Muscle of leg (tissue), 16 donors: ENCODE measurements at places on chromosomes 16 and 17. TPM values are rescaled to one million over a fixed set of nuclear protein-coding genes. Genes with fewer than 3 reads are reported as not detected.
A peak's percentile ranks its signal among the peaks of the same experiment; 100 is the strongest.

DNA sequence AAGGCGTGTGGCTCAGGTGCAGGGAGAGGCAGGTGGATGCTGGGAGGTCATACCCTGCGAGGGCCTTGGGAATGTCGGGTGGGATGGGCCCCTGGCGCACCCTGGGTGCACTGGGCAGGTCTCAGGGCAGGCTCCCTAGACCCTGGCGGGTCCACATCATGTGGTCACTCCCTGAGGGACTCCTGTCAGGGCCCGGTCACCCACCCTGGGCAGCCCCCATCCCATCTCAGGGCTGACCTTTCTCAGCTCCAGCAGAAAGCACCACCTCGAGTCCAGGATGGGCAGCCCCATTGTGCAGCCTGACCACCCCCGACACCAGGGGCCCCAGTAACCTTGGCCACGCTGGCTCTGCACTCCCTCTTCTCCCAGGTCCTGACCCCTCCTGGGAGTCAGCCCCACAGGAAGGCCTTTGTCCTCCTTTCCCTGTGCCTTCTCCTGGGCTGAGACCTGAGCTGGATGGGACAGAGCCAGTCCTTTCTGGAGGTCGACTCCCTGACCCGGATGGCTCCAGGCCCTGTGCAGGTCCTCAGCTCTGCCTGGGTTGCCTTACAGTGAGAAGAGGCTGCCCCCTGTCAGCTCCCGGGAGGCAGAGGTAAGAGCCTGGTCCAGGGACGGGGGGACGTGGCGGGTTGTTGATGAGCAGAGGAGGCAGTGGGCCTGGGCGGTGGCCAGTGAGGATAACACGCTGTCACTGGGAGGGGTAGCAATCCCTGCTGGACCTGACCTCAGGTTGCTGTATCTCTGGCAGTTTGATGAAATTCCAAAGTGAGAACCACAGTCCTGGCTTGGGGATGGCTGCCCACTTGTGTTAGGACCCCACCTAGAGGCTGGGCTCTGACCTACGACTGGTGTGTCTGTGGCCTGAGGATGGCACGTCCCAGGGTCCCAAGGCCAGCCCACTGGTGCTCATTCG lies 77.9 kb downstream of the GOSR1 start:
- DNase-seq = no peak
- H3K27me3 ChIP-seq = no peaks in the 10 kb centered on the region
- H3K36me3 ChIP-seq = no peaks in the 10 kb centered on the region
- no peaks in the 10 kb centered on the region for H3K4me1 ChIP-seq

GRCh38 chr17:81977211-81977808 lies at the start of gene ASPSCR1:
TSS of gene ASPSCR1 (plus strand) at chr17:81977629. CDS start at chr17:81977647, 18 bp downstream.
- H3K27me3 ChIP-seq = peaks cover 4% of the 10 kb centered on the region
- peak within 1 kb of the TSS; percentile 81 for H3K27ac ChIP-seq
- H3K4me3 ChIP-seq = peak within 1 kb of the TSS; percentile 82
- peak; percentile 96 for DNase-seq

GRCh38 chr17:46152423-46152822 lies 40.8 kb downstream of the KANSL1 start:
- H3K27ac ChIP-seq = no peak overlapping the region
- no peaks in the 10 kb centered on the region for H3K36me3 ChIP-seq
- no peaks in the 10 kb centered on the region for H3K27me3 ChIP-seq

DNA sequence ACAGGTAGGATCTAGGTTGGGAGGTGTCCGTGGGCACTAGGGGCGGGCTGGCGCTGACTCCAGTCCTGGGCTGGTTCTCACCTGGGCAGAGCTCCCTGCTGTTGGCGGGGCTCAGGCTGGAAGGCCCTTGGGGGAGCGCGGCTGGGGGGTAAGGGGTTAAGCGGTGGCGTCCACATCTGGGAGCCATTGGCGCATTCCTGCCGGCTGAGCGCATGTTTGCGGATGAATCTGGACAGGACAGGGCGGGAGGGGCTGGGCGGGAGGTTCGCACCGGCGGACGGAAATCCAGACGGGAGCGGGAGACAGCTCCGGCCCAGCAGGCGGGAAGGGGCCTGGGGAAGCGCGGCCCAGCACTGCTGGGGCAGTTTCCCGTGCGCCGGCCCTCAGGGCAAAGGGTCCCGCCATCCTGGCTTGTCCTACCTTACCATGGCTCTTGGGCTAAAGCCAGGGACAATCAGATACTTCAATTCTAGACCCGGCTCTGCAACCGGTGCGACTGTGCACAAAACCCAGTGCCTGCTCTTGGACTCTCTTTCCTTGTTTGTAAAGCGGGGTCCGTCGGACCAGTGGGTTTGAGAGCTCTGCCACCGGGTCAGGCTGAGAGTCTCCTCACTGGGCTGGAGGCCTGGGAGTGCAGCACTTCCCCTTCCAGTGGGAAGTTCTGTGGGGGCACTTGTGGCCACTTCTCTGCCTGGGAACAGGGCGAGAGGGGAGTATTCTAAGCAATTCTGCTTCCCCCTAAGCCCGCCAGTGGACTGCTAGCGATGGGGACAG lies 7.8 kb downstream of the RARA start:
- H3K4me3 ChIP-seq = peak overlapping the region; percentile 32
- no peaks in the 10 kb centered on the region for H3K27me3 ChIP-seq
- peaks cover 90% of the 10 kb centered on the region for H3K4me1 ChIP-seq

GRCh38 chr17:7854851-7855659 lies at the start of gene TMEM88:
TSS of gene TMEM88 (plus strand) at chr17:7855066. CDS start at chr17:7855075, 9 bp downstream.
- peak within 1 kb of the TSS; percentile 99 for H3K27ac ChIP-seq
- no peaks in the 10 kb centered on the region for H3K27me3 ChIP-seq
- H3K36me3 ChIP-seq = peaks cover 49% of the 10 kb centered on the region
- peak within 1 kb of the TSS; percentile 83 for H3K4me3 ChIP-seq
- H3K4me1 ChIP-seq = peaks cover 53% of the 10 kb centered on the region

DNA sequence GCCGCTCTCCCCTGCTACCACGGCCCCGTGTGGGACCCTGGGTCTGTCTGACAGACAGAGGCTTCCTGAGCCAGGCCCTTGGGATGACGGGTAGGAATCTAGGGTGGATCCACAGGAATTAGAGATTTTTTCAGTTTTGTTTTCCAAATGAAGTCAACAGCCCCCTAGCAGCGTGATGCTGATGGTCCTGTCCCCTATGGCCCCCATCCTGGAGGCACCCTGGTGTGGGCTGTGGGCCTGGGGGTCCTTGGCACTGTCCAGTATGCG lies 15.5 kb downstream of the CENPX start:
- no peak overlapping the region for H3K4me3 ChIP-seq
- H3K27me3 ChIP-seq = no peaks in the 10 kb centered on the region
- H3K36me3 ChIP-seq = peaks cover 16% of the 10 kb centered on the region
- no peak for DNase-seq
- peaks cover 34% of the 10 kb centered on the region for H3K4me1 ChIP-seq
- no peak overlapping the region for H3K27ac ChIP-seq

- H3K4me1 ChIP-seq = no peaks in the 10 kb centered on the region
- no peak overlapping the region for H3K4me3 ChIP-seq
- no peak for DNase-seq
- H3K27ac ChIP-seq = no peak overlapping the region
- peaks cover 8% of the 10 kb centered on the region for H3K27me3 ChIP-seq
Observed at GRCh38 chr16:84418056-84418849, 49.9 kb downstream of the ATP2C2 start.

DNA sequence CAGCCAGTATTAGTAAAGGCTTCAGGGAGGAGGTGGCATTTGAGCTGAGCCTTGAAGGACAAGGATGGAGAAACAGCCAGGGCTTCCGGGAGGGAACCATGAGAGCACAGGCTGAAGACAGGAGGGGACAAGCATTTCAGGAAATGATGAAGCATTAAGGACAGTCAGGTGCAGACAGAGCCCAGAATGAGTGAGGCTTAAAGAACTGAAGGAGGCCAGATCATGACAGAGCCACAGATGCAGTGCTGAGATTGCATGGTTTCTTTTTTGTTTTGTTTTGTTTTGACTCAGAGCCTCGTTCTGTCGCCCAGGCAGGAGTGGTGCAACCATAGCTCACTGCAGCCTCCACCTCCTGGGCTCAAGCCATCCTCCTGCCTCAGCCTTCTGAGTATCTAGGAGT lies 211.5 kb downstream of the SOX9 start:
- no peaks in the 10 kb centered on the region for H3K36me3 ChIP-seq
- peaks cover 11% of the 10 kb centered on the region for H3K27me3 ChIP-seq
- no peak overlapping the region for H3K27ac ChIP-seq
- H3K4me3 ChIP-seq = no peak overlapping the region
- H3K4me1 ChIP-seq = peaks cover 5% of the 10 kb centered on the region

GRCh38 chr16:86568677-86569623 lies 2.3 kb downstream of the FOXC2 start:
- H3K27me3 ChIP-seq = peaks cover 89% of the 10 kb centered on the region
- H3K27ac ChIP-seq = no peak overlapping the region
- no peak for DNase-seq
- H3K4me1 ChIP-seq = peaks cover 7% of the 10 kb centered on the region
- peak overlapping the region; percentile 37 for H3K4me3 ChIP-seq

DNA sequence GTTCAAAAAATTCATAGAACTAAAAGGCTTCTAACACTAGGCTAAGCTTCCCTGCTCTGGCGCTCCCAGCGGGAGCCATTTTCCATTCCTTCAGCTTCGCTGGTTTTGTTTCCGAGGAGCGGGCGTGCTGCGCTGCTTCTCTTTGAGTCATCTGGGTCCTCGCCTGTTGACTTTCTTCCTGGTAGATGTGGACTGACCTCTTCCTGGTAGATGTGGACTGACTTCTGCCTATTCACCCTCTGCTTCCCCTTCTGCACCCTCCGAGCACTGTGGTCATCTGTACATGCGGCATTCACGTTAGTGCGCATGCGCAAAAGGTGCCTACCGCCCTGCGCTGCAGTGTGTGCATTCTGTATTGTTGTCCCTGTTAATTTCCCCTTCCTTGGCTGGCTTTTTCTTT lies 40.8 kb upstream of the SEC14L1 start:
- no peak overlapping the region for H3K4me3 ChIP-seq
- H3K27ac ChIP-seq = peak overlapping the region; percentile 76
- H3K36me3 ChIP-seq = peaks cover 12% of the 10 kb centered on the region
- no peaks in the 10 kb centered on the region for H3K27me3 ChIP-seq
- peaks cover 26% of the 10 kb centered on the region for H3K4me1 ChIP-seq

- H3K36me3 ChIP-seq = peaks cover 54% of the 10 kb centered on the region
- no peak overlapping the region for H3K4me3 ChIP-seq
Observed at GRCh38 chr16:81700071-81700779, 78.9 kb upstream of the PLCG2 start.

GRCh38 chr16:58931436-58931835 lies 197.3 kb upstream of the GOT2 start:
- H3K4me1 ChIP-seq = no peaks in the 10 kb centered on the region
- H3K36me3 ChIP-seq = no peaks in the 10 kb centered on the region
- DNase-seq = peak; percentile 14
- H3K27me3 ChIP-seq = no peaks in the 10 kb centered on the region

DNA sequence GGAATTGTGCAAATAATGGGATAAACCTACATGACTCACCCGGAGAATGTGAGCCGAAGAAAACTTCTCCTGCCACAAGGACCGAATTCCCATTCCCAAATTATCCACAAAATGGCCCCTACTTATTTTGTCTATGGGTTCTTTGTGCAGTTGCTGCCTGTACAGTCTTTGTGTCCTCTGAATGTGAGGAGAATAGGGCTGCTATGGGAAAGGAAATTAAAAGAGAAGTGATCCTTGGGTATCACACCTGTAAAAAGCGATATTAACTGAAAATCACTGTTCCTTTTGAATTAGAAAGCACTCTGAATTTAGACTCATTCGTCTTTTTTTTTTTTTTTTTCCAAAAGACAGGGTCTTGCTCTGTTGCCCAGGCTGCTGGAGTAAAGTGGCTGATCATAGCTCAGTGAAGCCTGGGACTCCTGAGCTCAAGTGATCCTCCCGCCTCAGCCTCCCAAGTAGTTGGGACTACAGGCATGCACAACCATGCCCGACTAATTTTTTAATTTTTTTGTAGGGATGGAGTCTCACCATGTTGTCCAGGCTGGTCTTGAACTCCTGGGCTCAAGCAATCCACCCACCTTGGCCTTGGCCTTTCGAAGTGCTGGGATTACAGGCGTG lies 45.4 kb downstream of the CHD9 start:
- H3K4me1 ChIP-seq = peaks cover 28% of the 10 kb centered on the region
- no peaks in the 10 kb centered on the region for H3K27me3 ChIP-seq
- peak overlapping the region; percentile 45 for H3K4me3 ChIP-seq
- H3K36me3 ChIP-seq = no peaks in the 10 kb centered on the region
- no peak for DNase-seq
- peak overlapping the region; percentile 97 for H3K27ac ChIP-seq

- no peak overlapping the region for H3K27ac ChIP-seq
- DNase-seq = peak; percentile 76
Observed at GRCh38 chr16:57757326-57757786, 21.8 kb downstream of the KATNB1 start.

DNA sequence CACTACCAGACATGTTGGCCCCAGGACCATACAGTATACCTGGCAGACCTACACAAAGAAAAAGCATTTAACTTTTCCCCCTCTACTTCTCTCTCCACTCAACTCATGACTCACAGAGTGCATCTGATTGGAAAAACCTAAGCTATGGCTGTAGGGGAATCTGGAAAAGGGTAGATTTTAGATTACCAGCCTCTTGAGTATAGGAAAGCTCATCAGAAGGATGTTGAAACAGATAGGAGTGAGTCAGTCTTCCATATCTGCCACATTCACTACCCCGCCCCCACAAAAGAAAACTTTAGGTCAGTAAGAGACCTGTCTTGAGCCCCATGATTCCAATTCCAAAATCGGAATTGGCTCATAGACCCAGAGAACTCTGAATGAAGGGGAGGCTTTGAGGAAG lies 12.3 kb downstream of the KRT9 start:
- H3K27ac ChIP-seq = no peak overlapping the region
- H3K4me3 ChIP-seq = no peak overlapping the region
- H3K27me3 ChIP-seq = peaks cover 25% of the 10 kb centered on the region
- H3K4me1 ChIP-seq = no peaks in the 10 kb centered on the region
- no peaks in the 10 kb centered on the region for H3K36me3 ChIP-seq

DNA sequence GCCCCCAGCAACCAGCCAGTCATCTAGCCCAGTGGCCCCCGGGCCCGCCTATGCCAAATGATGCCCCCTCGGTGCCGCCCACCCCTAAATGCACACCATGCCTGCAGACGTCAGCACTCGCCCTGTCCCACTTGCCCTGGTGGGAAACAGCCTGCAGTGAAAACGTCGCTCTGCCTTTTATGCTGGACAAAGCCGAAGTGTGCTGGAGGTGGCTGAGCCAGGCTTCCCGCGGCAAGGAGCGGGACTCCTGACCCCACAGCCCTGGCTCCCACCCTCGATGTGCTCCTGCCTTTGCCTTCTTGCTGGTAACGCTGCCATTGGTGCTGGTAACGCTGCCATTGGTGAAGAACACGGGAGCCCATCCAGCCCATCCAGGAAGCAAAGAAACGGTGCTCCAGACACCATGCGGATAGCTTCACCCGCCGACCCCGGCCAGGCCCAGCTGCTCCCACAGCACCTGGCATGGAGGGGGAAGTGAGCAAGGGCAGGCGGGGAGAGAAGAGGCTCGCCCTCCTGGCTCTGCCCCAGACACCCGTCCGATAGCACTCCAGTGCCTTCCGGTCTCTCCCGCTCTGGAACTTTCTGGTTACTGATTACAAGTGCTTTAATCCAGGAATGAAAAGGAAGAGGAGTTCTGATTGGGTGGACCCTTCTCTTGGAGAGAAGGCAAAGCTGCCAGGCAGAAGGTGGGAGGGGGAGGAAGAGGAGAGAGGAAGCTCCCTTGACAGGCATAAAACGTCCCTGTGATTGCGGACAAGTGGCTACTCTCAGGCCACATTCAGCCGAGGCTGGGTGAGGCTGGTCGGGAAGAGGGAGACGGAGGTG lies 4.0 kb upstream of the BAIAP2 start:
- peaks cover 13% of the 10 kb centered on the region for H3K36me3 ChIP-seq
- H3K4me1 ChIP-seq = peaks cover 67% of the 10 kb centered on the region
- peaks cover 12% of the 10 kb centered on the region for H3K27me3 ChIP-seq
- peak overlapping the region; percentile 17 for H3K27ac ChIP-seq

The TMEM235 gene
- total RNA-seq = 0.04 TPM

The EEF2K gene
- 38.9 TPM for total RNA-seq

The SDR42E2 gene
- not detected for total RNA-seq

The SCRN2 gene
- total RNA-seq = 33.8 TPM

The ZNF174 gene
- 8.3 TPM for total RNA-seq

The EME1 gene
- 4.3 TPM for total RNA-seq

The RNF157 gene
- total RNA-seq = 5.5 TPM

The KLHL36 gene
- 15.5 TPM for total RNA-seq

The KRT31 gene
- total RNA-seq = 3.3 TPM
